ENCODE measurements at places on chromosomes 13 and 19.

DNA sequence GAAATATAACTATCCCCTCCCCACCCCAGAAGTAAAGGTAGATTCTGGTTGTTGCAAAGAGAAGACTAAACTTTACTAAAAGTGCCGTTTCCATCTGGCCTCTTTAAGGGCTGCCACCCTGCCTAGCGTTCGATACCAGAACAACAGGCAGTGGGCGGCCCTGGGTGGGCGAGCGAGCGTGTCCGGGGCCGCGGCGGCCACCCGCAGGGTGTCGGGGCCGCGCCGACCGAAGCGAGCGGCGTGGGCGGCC, 2.6 kb downstream of the FGF9 start:
- DNase-seq = peak; percentile 33

DNA sequence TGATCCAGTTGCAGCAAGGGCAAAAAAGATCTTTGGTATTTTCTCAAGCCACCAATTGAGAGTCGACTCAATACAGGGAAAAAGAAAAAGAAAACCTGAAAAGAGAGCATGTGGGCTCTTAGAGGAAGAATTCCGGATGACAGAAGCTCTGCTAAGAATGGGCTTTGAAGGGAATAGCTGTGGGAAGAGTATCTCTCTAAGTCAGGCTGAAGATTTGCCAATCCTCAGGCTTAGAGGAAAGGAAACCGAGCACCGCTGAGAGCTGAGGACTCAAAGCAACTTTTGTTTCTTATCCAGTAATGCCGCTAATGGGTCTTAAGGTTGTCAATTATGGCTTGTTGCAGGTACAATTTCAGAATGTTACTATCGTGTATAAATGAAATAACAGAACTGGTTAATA, 166.4 kb downstream of the EFNB2 start:
- no peak for DNase-seq

DNA sequence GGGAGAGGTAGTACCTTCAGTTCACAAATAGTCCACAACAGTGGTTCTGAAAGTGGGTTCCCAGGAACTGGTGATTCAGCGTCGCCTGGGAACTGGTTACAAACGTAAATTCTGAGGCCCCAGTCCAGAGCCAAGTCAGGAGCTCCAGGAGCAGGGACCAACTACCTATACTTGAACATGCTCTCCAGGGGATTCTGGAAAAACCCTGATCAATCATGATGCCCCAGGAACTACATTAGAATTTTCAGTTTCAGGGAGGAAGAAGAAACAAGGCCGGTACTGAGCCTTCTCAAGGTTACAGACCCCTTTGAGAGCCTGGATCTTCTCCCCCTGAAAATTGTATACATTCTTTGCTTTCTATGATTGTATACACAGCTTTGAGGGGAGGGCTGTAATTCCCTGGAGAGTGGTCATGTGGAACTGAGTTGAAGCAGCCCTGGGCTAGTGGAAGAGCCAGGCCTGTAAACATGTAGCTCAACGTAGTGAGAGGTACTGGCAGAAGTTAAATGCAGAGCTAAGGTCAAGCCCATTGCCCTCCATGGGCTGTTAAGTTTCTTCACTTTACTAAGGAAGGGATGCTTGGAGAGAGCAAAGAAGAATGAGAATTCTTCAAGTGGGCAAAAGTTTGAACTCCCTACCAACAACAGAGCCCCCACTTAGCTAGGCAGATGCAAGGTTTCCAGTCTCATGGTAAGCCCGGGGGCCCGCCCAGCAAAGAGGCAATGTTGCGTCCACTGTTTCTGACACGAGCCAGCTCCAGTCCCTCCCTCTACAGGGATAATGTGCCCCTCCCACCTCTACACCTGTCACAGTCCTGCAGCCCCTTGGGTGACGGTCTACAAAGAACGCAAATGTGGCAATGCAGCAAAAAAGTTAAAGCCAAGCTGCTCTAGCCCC, 17.0 kb downstream of the DOCK9 start:
- DNase-seq = no peak

- no peak for DNase-seq
Measured at GRCh38 chr19:1944088-1944915, 3.3 kb downstream of the CSNK1G2 start.
